ENCODE measurements at places on chromosomes 3 and 15. TPM values are rescaled to one million over a fixed set of nuclear protein-coding genes. Genes with fewer than 3 reads are reported as not detected.

Gene ARGFX
- not detected for total RNA-seq

Gene TMEM158
- total RNA-seq = not detected

Gene KBTBD13
- not detected for total RNA-seq

Gene ZPLD1
- total RNA-seq = not detected

Gene TMEM108
- total RNA-seq = not detected

Gene MASP1
- total RNA-seq = not detected

Gene PAQR5
- total RNA-seq = not detected

Gene CPN2
- not detected for total RNA-seq

Gene PTPRG
- not detected for total RNA-seq

Gene P2RY14
- total RNA-seq = 1.9 TPM

Gene CYP19A1
- not detected for total RNA-seq

Gene C3orf20
- 0.25 TPM for total RNA-seq

Gene DYNLT2B
- total RNA-seq = 18.9 TPM

Gene GOLGA8G
- not detected for total RNA-seq

Gene FOXB1
- total RNA-seq = 0.74 TPM

Gene CMTM6
- 37.8 TPM for total RNA-seq

Gene GABRB3
- not detected for total RNA-seq

Gene STOML1
- total RNA-seq = 9.4 TPM

Gene SNX22
- total RNA-seq = 1.1 TPM

Gene ADGRG7
- total RNA-seq = not detected

Gene SI
- not detected for total RNA-seq

Gene BDH1
- 114 TPM for total RNA-seq

Gene ARNT2
- not detected for total RNA-seq

Gene KBTBD8
- 9.2 TPM for total RNA-seq

Gene NISCH
- total RNA-seq = 125 TPM

Gene ARIH2
- 108 TPM for total RNA-seq

Gene SLC6A6
- total RNA-seq = 39.8 TPM

Gene TRIM59
- 40.7 TPM for total RNA-seq

Gene CLDN18
- not detected for total RNA-seq

Gene ZNF502
- total RNA-seq = 3.2 TPM

Gene FBXL22
- 1.2 TPM for total RNA-seq

Gene POLQ
- total RNA-seq = 22.3 TPM

Gene TM6SF1
- 16.3 TPM for total RNA-seq

Gene PCLAF
- 110 TPM for total RNA-seq

Gene RLBP1
- total RNA-seq = not detected

Gene HRH1
- total RNA-seq = 0.45 TPM

Gene SLC35G2
- total RNA-seq = 0.19 TPM

Gene GOLGA6B
- total RNA-seq = not detected

Gene DISP2
- 2.0 TPM for total RNA-seq

Gene PSMA4
- 181 TPM for total RNA-seq

Gene RFTN1
- 64.4 TPM for total RNA-seq
